ENCODE measurements at places on chromosomes 5 and 9.

- DNase-seq: peak; percentile 46
These were observed 3.2 kb downstream of the SH3PXD2B start for GRCh38 chr5:172450861-172451695.

GRCh38 chr5:60248901-60249300, 355.4 kb upstream of the PDE4D start:
- peak; percentile 8 for DNase-seq

GRCh38 chr9:87525546-87526303, 28.1 kb downstream of the DAPK1 start:
- DNase-seq: no peak

- no peak for DNase-seq
These were observed 78.6 kb upstream of the TLE1 start for GRCh38 chr9:81767921-81768320.

DNA sequence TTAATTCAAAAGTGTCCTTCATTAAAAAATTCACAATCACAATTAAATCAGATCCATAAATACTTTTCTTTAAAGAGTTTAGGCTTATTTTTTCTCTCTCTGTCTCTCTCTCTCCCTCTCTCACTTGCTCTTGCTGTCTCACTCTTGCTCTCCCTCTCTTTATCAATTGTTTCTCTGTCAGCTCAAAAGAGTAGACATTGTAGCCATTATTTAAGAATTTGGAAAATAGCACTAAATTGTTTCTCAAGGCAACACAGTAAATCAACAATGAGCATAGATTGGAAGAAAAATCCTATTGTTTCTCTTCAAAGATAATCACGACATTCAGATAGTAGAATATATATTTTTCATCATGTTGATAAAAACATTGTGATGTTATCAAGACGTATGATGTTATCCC, 1114.0 kb downstream of the PTPRD start:
- DNase-seq: no peak

DNA sequence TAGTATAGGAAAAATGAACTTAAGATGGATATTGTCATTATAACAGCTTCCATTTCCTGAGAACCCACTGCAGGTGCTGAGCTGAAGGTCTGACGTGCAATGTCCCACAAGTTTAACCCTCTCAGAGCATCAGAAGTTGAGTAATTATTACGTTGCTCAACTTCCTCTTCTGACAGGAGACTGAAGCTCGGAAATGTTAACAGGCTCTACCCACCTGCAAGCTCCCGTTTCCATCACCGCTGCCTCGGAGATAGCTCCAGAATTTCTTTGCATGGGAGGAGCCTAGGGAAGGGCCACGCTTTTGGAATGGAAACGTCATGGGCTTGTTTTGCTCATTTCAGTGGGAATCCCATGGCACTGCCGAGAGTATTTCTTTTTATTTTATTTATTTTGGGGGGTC, 1.0 kb upstream of the NTMT1 start:
- peak; percentile 53 for DNase-seq

DNA sequence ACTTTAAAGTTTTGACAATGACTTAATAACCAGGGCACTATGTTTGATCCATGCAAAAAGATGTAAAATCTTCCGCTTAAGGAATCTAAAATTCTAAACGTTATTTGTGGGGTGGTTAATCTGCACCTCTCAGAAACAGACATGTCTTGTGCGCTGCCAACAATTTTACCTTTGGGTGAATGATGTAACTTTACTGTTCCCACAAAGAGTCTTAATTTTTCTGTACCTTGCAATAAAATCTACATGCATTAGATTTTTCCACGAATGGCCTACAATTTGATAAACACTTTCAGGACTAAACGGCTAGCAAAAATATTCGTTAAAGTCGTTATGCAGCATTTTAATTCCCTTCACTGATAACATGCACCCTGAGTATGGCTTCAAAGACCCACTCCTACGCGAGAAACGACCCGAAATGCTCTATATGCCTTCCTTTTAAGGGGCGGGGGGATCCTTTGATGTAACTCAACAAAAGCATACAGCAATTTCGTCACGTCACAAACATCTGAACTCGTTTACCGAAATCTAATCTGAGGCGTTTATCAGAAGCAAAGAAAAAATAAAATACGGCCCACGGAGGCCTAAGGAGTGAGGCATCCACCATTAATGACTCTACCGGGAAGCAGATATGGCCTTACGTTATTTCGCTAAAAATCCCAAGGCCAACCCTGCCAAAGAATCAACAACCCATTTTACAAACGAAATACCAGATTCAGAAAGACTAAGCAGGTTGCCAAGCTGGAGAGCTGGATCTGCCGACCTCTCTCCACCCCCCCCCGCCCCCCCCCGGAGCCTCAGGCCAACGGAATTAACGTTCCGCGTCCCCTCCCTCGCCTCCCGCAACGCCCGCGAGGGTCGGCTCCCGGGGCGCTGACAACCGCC, 621 bp downstream of the AK6 start:
- DNase-seq: no peak

- no peak for DNase-seq
These were observed 278.0 kb downstream of the ADAMTS6 start for GRCh38 chr5:65203746-65204145.

GRCh38 chr9:112921549-112921948, 30.9 kb upstream of the SLC46A2 start:
- no peak for DNase-seq

DNA sequence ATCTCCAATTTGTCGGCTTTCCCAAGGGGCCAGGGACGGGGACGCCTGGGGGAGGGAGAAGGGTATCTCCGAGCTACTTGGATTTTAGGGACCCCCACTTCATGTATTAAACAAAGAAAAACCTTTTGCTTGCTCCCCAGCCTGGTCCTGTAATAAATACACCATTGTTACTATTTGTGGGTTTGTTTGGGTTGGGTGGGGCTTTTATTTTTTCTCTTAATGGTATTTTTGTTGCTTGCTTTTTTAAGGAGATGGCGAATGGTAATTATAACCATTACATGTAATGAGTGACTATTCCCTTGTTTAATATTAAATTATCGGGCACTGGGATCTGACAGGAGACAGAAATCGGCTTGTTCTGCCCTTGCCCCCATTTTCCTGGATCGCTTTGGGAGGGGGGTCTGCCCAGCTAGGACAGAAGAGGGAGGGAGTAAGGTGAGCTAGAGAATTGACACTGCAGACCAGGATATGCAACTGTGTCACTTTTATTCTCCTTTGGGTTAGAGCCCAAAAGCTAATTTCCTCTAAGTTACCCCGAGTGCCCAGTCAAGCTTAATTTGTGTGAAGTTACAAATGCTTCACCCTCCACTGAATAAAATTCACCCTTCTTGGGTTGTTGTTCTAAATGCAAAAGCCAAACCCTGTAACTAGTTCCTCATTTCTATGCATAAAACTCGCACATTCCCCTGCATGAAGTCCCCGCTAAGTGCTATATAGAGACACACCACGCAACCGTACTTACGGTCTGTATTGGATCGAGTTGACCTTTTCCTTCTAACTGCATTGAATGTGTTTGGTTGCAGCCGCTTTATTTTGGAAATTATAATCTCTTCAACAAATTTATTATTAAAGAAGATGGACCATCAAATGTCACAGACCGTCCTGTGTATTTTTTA, 1.6 kb upstream of the ZNF608 start:
- peak; percentile 44 for DNase-seq

GRCh38 chr5:95644351-95645042, 2.1 kb upstream of the RFESD start:
- DNase-seq: peak; percentile 46

GRCh38 chr9:130522233-130522808, 57.1 kb upstream of the FUBP3 start:
- no peak for DNase-seq

GRCh38 chr5:143086908-143087637, 316.4 kb downstream of the NR3C1 start:
- no peak for DNase-seq

DNA sequence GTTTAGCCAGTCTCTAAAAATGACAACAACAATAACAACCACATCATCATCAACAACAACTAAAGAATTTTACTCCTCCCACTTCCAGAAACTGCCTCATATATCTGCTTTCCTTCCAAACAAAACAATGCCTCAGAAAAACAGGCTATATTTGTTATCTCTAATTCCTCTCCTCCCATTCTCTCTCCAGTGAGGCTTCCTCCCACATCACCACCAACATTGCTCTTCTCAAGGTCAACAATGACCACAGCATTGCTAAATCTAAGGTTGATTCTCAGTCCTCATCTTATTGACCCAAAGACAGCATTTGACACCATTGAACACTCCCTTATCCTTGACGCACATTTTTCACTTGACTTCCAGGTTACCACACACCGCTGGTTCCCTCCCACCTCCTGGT, 38.1 kb upstream of the PRUNE2 start:
- no peak for DNase-seq

GRCh38 chr9:108184941-108185340, 670.8 kb downstream of the ACTL7B start:
- DNase-seq: no peak

DNA sequence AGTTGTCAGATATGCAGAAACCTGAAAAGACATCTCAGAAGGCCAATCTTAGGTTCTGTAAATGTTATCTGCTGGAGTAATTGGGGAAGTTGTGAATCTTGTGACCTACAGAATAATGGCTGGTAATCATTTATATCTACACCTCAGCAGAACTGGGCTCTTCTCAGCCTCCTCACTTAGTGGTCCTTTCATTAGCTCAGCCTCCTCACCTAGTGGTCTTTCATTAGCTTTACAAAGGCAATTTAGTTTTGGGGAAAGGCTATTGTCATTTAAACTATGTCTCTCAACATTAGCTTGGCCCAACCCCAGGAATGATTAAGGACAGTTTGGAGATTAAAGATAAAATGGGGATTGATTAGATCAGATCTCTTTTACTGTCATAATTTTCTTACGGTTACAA, 284.2 kb upstream of the SGCD start:
- DNase-seq: no peak

GRCh38 chr9:14271093-14271673, 42.8 kb downstream of the NFIB start:
- DNase-seq: no peak

DNA sequence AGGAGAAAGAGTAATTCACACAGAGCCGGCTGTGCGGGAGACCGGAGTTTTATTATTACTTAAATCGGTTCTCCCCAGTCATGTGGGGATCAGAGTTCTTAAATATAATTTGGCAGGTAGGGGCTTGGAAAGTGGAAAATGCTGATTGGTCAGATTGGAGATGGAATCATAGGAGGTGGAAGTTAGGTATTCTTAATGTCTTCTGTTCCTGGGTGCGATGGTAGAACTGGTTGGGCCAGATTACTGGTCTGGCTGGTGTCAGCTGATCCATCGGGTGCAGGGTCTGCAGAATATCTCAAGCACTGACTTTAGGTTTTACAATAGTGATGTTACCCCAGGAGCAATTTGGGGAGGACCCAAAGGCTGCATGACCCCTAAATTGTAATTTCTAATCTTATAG, 4.6 kb upstream of the CERCAM start:
- no peak for DNase-seq

- peak; percentile 7 for DNase-seq
These were observed 512 bp downstream of the GRIN3A start for GRCh38 chr9:101737705-101738565.

DNA sequence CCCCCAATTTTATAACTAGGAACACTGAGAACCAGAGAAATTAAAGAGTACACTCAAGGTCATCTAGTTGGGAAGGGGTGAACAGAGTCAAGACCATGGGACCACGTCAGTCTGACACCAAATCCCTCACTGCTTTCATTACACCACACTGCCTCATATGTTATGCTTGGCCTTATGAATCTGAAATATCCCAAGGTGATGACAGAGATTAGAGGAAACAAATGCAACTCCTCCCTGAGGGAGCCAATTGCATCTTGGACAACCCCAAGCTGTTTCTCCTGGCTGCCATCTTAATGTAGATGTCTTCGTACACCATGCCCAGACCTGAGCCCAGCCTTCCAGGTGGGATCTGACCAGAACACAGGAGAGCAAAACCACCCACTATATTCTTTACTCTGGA, 60.6 kb upstream of the ABCA1 start:
- DNase-seq: no peak

DNA sequence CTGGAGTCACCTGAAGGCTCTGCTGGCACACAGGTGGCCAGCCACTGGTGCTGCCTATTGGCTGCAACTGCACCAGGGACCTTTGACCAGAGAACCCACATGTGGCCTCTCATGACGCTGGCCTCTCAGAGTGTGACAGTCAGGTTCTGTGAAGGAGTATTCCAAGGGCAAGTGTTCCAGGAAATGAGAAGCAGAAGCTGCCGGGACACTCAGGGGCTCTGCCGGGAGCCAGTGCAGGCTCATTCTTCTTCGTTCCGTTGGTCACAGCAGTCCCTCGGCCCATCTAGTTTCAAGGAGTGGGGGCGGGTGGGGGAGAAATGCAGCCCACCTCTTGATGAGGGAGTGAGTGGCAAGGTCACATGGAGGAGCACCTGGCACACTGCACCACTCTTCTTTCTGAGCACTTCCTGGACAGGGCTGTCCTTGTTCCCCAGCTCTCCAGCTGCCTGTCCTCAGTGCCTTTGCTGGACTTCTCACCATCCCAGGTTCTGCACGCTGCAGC, 237.5 kb downstream of the GADD45G start:
- no peak for DNase-seq

DNA sequence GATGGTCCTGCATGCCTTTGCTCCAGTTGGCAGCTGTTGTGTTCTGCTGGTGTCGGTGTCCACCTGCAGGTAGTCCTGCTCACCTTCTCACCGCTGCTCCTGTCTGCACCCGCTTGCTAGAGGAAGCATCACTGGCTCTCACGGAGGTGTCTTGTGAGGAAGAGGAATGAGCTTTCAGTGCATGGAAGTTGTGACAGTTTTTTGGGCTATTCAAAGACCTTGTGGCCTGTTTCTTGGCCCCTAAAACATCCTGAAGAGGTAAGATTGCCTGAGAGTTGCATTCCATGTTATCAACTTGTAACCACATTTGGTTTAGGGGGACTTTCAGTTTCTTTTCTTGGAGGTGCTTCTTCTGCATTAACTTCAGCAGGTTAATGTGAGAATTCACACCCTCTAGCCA, 85.6 kb downstream of the MACROH2A1 start:
- peak; percentile 17 for DNase-seq

GRCh38 chr5:81189875-81190498, 43.1 kb upstream of the CKMT2 start:
- DNase-seq: no peak

DNA sequence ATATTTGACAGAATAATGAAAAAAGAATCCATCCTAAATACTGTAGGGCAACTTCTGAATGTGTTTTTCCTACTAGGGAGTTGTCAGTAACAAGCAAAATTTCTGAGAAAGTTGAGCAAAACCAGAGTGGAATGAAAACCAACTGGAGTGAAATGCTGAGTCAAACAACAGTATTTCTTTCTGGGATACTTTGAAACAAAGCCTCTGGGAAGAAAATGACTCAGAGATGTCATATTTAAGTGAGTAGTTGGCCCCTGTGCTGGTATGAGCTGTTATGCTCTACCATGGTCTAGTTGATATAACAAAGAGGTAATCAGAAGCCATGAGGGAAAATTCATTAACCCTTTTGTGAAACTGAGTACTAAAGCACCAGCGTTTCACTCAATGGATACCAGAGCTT, 372.1 kb upstream of the C9orf72 start:
- no peak for DNase-seq

Data from GM10248 (cell line).